NCI-H524 (cell line): ENCODE measurements at places on chromosomes 2 and 18.
A peak's percentile ranks its signal among the peaks of the same experiment; 100 is the strongest.

GRCh38 chr2:222299906-222300725, 1.3 kb upstream of the PAX3 start:
- DNase-seq = no peak

GRCh38 chr2:86249579-86250391, 50.5 kb downstream of the MRPL35 start:
- DNase-seq = peak; percentile 69

- no peak for DNase-seq
Measured at GRCh38 chr2:162729469-162729868, 109.1 kb downstream of the KCNH7 start.

DNA sequence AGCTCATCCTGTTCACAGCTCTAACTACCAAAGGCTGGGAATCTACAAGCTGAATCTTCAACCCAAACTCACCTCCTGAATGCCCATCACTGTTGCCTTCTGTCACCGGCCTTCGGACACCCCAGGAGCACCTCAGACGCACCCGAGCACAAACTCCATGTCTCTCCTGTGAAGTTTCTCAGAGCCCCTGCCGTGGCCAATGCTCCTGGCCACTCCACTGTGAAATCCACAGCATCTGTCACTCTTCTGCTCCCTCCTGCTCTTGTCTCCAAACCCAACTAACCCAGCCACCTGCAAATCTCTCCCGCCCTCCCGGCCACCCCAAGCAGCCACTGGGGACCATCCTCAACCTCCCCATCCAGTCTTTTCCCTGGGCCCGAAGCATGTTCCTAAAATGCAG, 457.9 kb upstream of the SALL3 start:
- no peak for DNase-seq

DNA sequence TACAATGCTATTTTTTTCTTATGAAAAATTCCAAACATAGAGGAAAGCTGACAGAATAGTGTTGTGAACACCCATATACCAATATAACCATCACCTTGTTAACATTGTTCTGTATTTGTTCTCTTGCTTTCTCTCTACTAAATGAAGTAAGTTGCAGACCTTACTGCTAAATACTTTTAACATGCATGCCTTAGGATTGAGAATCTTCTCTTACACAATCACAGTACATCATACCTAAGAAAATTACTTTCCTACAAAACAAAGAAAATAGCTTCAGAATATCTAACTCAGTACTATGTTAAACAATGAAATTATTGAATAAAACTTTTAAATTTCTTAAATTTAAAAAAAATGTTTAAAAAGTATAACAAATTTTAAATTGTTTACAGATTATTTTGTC, 136.5 kb downstream of the UBR3 start:
- DNase-seq = no peak

DNA sequence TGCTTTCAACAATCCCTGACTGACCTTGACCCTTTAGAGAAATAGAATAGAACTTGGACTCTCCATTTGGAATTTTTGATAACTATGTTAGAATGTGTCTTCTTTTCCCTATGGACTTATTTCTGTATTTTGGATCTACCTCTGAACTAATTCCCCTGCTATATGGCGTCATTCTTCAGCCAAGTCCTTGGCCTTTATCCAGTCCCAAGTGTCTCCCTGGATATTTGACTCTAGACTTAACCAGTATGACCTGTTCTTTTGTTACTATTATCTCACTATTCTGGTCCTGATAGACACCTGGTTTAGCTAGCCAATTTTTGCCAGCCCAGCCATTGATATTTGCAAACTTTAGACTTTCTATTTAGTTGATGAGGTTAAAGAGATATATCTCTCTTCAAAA, 186.8 kb downstream of the KCNS3 start:
- DNase-seq = no peak

DNA sequence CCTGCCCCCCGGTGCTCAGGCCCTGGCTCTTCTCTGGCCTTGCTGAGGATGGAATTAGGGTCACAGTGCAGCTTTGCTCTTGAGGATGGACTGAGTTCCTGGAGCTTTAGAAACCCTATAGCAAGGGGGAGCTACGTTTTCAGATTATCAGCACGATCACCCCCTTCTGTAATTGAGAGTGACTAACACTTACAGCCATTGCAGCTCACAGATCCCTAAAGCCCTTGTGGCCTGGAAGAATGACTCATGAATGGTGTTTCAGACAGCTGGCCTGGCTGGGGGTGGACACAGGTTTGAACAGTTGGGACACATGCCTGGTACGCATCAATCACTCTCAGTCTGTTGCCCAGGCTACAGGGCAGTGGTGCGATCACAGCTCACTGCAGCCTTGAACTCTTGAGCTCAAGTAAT, 79.7 kb upstream of the IGFBP5 start:
- DNase-seq = peak; percentile 5

DNA sequence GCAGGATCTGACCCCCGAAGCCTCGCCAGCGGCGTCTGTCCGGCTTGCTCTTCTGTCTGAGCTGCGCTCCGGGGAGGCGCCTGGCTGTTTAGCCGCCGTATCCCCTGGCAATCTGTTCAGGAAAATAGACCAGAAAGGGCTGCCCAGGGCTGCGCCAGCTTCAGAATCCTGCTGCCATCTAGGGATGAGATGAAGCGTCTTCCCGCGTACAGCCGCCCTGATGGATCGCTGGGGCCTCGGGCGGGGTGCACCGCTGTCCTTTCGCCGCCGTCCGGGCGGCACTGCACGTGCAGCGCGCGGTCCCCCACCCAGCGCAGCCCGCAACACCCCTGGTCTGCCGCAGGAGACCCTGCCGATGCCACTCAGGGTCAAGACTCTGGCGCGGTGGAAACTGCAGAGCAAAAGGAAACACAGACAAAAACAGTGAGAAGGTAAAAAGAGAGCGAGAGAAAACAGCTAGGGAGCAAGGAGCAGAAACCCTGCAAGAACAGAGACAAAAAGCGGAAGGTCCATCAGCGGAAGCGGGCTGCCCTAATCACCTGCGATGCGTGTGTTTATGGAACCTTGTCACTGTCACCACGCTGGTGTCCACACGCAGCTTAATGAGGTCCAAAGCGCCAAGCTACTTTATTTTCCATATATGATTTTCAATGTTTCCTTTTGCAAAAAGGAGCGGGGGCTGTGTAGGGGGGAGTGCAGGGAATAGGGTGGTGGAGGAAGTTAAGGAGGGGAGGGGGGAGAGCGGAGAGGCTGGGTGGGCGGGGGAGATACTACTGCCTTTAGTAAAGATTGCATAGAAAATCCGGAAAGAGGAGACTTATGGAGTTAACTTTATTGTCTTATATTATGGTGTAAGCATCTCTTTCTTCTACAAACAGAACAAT, 2113.3 kb upstream of the PIK3C3 start:
- peak; percentile 86 for DNase-seq

DNA sequence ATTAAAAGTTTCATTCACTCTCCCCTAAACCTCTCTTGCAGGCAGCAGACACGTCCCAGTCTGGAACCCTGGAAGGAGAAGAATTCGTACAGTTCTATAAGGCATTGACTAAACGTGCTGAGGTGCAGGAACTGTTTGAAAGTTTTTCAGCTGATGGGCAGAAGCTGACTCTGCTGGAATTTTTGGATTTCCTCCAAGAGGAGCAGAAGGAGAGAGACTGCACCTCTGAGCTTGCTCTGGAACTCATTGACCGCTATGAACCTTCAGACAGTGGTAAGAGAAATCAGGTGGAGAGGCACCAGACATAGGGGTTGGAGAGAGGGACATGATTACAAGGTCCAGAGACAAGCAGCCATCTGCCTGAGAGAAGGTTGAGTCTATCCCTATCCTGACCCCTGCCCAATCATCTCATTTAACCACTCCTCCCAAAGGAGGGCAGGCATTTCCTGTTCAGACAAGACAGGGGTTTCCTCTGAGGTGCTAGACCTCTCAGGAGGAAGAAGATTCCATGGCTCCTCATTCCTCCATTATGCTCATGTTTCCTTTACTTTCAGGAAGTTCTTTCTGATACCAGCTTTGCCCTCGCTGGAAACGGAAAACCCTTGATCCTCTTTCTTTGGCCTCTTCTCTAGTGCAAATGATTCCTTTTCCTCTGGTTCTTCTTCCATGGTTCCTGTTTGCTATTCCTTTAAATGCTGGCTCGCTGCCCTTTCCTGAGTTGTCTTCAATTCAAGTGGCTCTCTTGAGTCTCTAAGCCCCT, 15.1 kb downstream of the PLCD4 start:
- DNase-seq = no peak

- DNase-seq = no peak
Measured at GRCh38 chr18:57209713-57210106, 62.8 kb downstream of the BOD1L2 start.

GRCh38 chr2:20509770-20510490, 63.1 kb downstream of the RHOB start:
- peak; percentile 89 for DNase-seq

GRCh38 chr2:72971036-72971435, 53.7 kb downstream of the EMX1 start:
- no peak for DNase-seq

DNA sequence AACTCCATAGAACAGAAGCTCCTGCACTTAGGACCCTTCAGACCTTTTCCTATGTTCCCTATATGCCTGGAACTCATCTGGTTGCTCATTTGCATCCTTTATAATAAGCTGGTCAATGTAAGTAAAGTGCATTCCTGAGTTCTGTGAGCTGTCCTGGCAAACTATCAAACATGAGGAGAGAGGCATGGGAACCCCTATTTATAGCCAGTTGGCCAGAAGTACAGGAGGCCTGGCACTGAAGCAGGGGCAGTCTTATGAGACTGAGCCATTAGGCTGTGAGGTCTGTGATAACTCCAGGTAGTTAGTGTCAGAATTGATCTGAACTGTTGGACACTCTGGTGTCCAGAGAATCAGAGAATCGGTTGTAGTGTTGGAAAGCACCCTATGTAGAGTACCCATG, 88.4 kb downstream of the EHD3 start:
- DNase-seq = no peak
